Activated CD8-positive, alpha-beta memory T cell treated with anti-CD3 and anti-CD28 coated beads for 24 hours (primary cell): ENCODE measurements at places on chromosomes 6 and 20.

- no peak for DNase-seq
Observed at GRCh38 chr20:13238001-13238653, 17.1 kb downstream of the ISM1 start.

- DNase-seq = no peak
Observed at GRCh38 chr6:159308198-159308597, 139.0 kb downstream of the FNDC1 start.

GRCh38 chr6:135018941-135019340, 35.7 kb downstream of the HBS1L start:
- no peak for DNase-seq

DNA sequence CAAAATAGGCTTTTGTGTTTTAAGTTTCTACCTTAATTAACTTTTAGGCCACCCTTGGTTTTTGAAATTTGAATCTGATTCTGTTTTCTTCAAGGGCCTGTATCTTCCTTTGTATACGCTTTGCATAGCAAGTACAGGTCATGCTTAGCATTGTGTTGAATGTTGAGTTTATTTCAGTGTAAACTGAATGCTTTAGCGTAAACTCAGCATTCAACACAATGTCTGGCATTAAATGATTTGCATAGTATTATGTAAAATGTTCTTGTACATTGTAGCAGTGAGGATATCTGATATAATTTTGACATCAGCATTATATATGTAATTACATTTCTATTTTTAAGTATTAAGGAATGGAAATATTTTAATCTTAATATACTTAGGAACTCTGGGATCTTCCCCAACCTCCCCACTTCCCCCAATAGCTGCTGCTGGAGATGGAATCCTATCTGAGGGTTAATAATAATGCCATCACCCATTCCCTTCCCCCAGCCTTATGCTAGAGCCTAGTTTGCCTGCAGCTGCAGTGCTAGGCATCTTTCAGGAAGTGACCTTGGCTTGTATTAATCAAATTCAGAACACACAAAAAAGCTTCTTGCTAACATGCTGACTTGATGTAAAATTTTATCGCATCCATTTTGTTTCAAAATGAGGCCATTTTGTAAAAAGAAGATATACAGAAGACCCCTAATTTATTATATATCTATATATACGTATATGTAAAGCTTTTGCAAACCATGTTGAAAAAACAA, 73.1 kb downstream of the NCOA3 start:
- no peak for DNase-seq

GRCh38 chr20:49704932-49705336, 8.7 kb downstream of the B4GALT5 start:
- no peak for DNase-seq

GRCh38 chr20:363319-364078, 16.6 kb downstream of the NRSN2 start:
- no peak for DNase-seq
